ENCODE measurements at places on chromosomes 16 and 17.

GRCh38 chr17:78256707-78257591 is 25.5 kb downstream of the TMEM235 start:
- no peak overlapping the region for H3K4me3 ChIP-seq
- H3K27ac ChIP-seq = no peak overlapping the region
- DNase-seq = no peak
- peaks cover 47% of the 10 kb centered on the region for H3K4me1 ChIP-seq

- no peaks in the 10 kb centered on the region for H3K27me3 ChIP-seq
- H3K27ac ChIP-seq = no peak overlapping the region
- DNase-seq = no peak
- H3K4me3 ChIP-seq = no peak overlapping the region
- H3K4me1 ChIP-seq = no peaks in the 10 kb centered on the region
These were observed 16.9 kb upstream of the MYLK3 start for GRCh38 chr16:46765050-46765449.

DNA sequence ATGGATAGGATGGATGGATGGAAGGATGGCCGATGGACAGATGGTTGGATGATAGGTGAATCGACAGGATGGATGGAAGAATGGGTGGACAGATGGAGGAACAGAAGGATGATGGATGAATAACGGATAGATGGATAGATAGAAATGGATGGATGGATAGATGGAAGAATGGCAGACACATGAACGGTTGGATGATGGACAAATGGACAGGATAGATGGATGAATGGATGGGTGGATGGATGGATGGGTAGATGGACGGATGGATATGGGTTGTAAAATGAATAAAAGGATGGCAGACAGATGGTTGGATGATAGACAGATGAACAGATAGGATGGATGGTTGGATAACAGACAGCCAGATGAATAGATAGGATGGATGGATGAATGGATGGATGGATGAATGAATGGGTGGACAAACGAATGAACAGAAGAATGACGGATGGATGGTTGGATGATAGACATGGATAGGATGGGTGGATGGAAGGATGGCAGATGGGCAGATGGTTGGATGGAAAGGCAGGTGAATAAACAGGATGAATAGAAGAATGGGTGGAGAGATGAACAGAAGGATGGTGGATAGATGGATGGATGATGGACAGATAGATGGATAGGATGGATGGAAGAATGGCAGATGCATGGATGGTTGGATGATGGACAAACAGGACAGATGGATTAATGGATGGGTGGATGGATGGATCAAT is 55.9 kb downstream of the DYNLRB2 start:
- no peak overlapping the region for H3K4me3 ChIP-seq
- H3K4me1 ChIP-seq = peaks cover 2% of the 10 kb centered on the region
- no peaks in the 10 kb centered on the region for H3K27me3 ChIP-seq
- no peaks in the 10 kb centered on the region for H3K36me3 ChIP-seq

DNA sequence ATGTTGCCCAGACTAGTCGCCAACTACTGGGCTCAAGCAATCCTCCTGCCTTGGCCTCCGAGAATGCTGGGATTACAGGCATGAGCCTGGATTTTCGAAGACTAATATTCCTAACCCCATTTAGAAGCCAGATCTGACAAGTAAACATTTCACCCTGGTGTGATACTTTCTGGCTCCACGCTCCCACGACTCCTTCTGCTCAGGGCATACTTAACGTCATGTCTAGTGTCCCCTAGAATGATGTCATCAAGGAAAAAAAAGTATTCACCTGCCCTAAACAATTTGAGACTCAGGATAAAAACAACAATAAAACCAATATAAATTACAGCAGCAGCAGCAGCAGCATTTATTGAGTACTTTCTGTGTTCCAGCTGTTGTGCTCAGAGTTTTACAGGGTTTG is 13.2 kb downstream of the ITGB3 start:
- no peaks in the 10 kb centered on the region for H3K36me3 ChIP-seq
- H3K4me1 ChIP-seq = no peaks in the 10 kb centered on the region
- DNase-seq = no peak
- no peak overlapping the region for H3K27ac ChIP-seq

GRCh38 chr16:71564335-71564967 is 12.4 kb downstream of the TAT start:
- H3K27ac ChIP-seq = peak overlapping the region; percentile 89
- DNase-seq = no peak
- H3K4me1 ChIP-seq = peaks cover 14% of the 10 kb centered on the region
- H3K36me3 ChIP-seq = no peaks in the 10 kb centered on the region
- peak overlapping the region; percentile 62 for H3K4me3 ChIP-seq

- DNase-seq = no peak
- H3K4me1 ChIP-seq = no peaks in the 10 kb centered on the region
- no peak within 1 kb of the TSS for H3K4me3 ChIP-seq
- no peaks in the 10 kb centered on the region for H3K36me3 ChIP-seq
- no peak within 1 kb of the TSS for H3K27ac ChIP-seq
These were observed at the start of gene SHISA6 for GRCh38 chr17:11240841-11241610. SHISA6 (plus strand) TSS chr17:11241213.

DNA sequence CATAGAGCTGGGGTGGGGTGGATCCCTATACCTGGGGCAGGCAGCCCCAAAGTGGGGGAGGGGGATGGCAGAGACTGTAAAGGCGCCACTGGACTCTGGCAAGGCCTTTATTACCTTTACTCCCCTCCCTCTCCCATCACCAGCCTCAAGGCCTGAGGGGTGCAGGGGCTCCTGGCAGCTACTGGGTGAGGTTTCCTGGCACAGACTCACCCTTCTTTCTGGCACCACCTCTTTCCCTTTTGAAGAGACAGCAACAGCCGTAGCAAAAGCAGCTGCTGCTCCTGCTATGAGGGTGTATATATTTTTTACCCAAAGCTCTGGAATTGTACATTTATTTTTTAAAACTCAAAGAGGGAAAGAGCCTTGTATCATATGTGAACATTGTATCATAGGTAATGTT is 17.6 kb downstream of the RAPGEFL1 start:
- H3K36me3 ChIP-seq = no peaks in the 10 kb centered on the region
- no peak for DNase-seq
- H3K4me1 ChIP-seq = peaks cover 15% of the 10 kb centered on the region
- no peak overlapping the region for H3K27ac ChIP-seq

GRCh38 chr16:76906552-76906951 is 284.4 kb upstream of the MON1B start:
- no peak overlapping the region for H3K27ac ChIP-seq
- no peaks in the 10 kb centered on the region for H3K36me3 ChIP-seq
- no peak overlapping the region for H3K4me3 ChIP-seq
- no peaks in the 10 kb centered on the region for H3K27me3 ChIP-seq

- H3K36me3 ChIP-seq = peaks cover 4% of the 10 kb centered on the region
- H3K4me3 ChIP-seq = no peak overlapping the region
- DNase-seq = no peak
- H3K27me3 ChIP-seq = no peaks in the 10 kb centered on the region
- no peak overlapping the region for H3K27ac ChIP-seq
These were observed 33.9 kb downstream of the MAP2K3 start for GRCh38 chr17:21318439-21318838.

GRCh38 chr17:41360296-41360995 is 9.2 kb downstream of the KRT33B start:
- no peaks in the 10 kb centered on the region for H3K4me1 ChIP-seq
- no peak overlapping the region for H3K4me3 ChIP-seq
- no peak overlapping the region for H3K27ac ChIP-seq
- no peaks in the 10 kb centered on the region for H3K36me3 ChIP-seq
- no peak for DNase-seq

DNA sequence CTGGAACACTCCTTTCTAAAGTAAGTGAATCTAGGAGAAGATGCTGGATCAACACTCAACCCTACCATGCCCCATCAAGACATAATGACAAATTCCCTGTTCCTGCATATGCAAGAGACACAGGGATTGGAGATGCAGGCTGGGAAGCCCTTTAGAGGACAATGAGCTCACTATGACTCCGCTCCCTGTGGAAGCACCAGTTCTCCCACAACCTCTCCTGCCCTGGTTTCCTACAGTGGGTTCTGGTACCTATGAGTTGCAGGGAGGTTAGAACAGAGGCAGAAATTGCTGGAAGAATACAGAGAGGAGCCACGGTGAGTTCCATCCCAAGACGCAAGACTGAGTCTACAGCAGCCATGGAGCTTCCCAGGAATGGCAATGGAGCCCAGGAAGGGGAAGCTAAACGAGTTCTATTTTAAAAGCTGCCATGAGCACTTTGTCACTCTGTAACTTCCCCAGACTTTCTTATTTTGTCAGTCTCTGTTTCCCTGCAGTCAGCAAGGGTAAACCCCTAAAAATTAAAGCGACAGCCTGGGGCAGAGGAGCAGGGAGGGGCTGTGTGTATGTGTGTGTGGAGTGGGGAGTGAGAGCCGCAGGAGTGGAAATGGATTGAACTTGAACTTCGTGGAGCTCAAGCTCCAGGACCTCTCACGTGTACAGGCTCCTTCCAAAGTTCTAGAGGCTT is 42.3 kb upstream of the PIK3R6 start:
- H3K27ac ChIP-seq = no peak overlapping the region
- H3K27me3 ChIP-seq = no peaks in the 10 kb centered on the region
- H3K4me3 ChIP-seq = no peak overlapping the region
- H3K4me1 ChIP-seq = peaks cover 37% of the 10 kb centered on the region

DNA sequence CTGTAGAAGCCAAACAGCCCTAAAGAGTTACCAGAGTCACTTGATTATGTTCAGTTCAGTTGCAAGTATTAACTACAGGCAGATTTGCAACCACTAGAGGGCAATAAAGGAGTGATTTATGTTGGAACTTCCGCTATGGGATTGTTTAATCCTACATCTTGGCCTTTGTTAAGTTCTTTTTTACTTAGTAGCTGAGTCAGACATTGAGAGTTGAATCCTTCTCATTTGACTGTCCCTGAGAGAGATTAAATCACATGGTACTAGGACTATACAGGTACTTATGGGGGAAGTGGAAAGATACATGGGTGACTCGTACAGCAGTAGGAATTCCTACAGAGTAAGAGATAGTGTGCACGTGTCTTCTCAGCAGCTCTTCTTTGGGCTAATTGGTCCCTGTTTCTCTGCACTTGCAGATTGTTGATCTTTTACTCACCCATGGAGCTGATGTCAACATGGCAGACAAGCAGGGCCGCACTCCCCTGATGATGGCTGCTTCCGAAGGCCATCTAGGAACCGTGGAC is 40.3 kb downstream of the CYB561 start:
- no peak overlapping the region for H3K4me3 ChIP-seq
- H3K27me3 ChIP-seq = no peaks in the 10 kb centered on the region
- no peak for DNase-seq
- peaks cover 8% of the 10 kb centered on the region for H3K36me3 ChIP-seq
- no peaks in the 10 kb centered on the region for H3K4me1 ChIP-seq

- no peak for DNase-seq
These were observed 16.3 kb downstream of the ADAD2 start for GRCh38 chr16:84207251-84207650.

- no peak overlapping the region for H3K27ac ChIP-seq
- H3K4me3 ChIP-seq = no peak overlapping the region
- H3K36me3 ChIP-seq = peaks cover 8% of the 10 kb centered on the region
- no peaks in the 10 kb centered on the region for H3K4me1 ChIP-seq
- no peak for DNase-seq
These were observed 214.7 kb downstream of the SPECC1 start for GRCh38 chr17:20223808-20224328.

DNA sequence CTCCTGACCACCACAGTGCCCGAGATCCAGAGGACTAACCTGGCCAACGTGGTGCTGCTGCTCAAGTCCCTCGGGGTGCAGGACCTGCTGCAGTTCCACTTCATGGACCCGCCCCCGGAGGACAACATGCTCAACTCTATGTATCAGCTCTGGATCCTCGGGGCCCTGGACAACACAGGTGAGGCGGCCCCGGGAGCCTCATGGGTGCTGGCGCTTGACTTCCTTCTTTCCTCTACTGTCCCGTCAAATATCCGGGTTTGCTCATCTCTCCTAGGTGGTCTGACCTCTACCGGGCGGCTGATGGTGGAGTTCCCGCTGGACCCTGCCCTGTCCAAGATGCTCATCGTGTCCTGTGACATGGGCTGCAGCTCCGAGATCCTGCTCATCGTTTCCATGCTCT is 13.7 kb downstream of the DHX38 start:
- no peaks in the 10 kb centered on the region for H3K27me3 ChIP-seq
- no peak for DNase-seq
- H3K27ac ChIP-seq = no peak overlapping the region
- H3K4me3 ChIP-seq = no peak overlapping the region

GRCh38 chr17:78986649-78987328 is 7.1 kb upstream of the LGALS3BP start:
- H3K4me1 ChIP-seq = peaks cover 14% of the 10 kb centered on the region
- no peak overlapping the region for H3K27ac ChIP-seq
- H3K36me3 ChIP-seq = peaks cover 15% of the 10 kb centered on the region
- H3K4me3 ChIP-seq = no peak overlapping the region
- no peak for DNase-seq
- no peaks in the 10 kb centered on the region for H3K27me3 ChIP-seq

DNA sequence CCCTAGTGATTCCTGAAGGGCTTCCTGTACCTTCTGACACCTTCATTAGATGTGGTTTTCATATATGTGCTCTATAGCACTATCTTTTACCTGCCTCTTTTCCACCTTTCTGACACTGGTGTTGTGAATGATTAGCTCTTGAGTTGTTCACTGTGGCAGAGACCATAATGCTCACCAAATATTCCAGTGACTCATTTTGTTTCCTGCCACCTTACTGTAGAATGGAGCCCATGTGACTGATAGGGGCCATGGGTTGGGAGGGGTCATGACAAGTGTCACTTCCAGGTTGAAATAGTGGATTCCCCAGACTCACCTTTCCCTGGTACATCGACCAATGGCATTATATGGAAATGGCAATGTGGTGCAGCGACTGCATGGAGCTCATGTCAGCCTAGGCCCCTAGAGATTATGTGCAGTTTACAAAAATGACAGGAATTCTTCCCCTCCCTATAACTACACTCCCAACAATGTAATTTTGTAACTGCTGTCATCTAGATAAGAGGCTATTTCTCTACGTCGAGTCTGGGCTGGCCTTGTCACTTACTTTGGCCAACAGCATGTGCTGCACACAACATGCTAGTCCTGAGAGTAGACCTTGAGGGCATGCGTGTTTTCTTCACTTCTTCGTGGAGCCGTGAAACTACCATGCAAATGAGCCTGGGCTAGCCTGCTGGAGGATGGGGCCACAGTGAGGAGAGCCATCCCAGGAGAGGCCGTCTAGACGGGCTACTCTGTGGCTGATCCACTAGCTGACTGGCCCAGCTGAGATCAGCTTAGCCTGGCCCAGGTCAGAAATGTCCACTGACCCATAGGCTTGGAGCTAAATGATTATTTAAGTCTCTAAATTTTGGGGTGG is 409.5 kb downstream of the CA10 start:
- no peaks in the 10 kb centered on the region for H3K4me1 ChIP-seq
- no peaks in the 10 kb centered on the region for H3K27me3 ChIP-seq
- no peak overlapping the region for H3K27ac ChIP-seq
- H3K4me3 ChIP-seq = no peak overlapping the region

GRCh38 chr17:62809656-62810055 is 1.5 kb upstream of the MARCHF10 start:
- no peak overlapping the region for H3K4me3 ChIP-seq
- peaks cover 6% of the 10 kb centered on the region for H3K4me1 ChIP-seq
- no peaks in the 10 kb centered on the region for H3K36me3 ChIP-seq
- peaks cover 5% of the 10 kb centered on the region for H3K27me3 ChIP-seq
- no peak for DNase-seq

GRCh38 chr17:7786866-7787265 is 47.2 kb upstream of the KDM6B start:
- H3K27ac ChIP-seq = no peak overlapping the region
- no peak overlapping the region for H3K4me3 ChIP-seq
- H3K4me1 ChIP-seq = no peaks in the 10 kb centered on the region

- H3K36me3 ChIP-seq = no peaks in the 10 kb centered on the region
- no peak overlapping the region for H3K4me3 ChIP-seq
- peaks cover 32% of the 10 kb centered on the region for H3K4me1 ChIP-seq
- peak; percentile 78 for DNase-seq
These were observed 30.8 kb downstream of the FANCA start for GRCh38 chr16:89785523-89786155.
